ENCODE measurements at places on chromosomes 7 and 10.

DNA sequence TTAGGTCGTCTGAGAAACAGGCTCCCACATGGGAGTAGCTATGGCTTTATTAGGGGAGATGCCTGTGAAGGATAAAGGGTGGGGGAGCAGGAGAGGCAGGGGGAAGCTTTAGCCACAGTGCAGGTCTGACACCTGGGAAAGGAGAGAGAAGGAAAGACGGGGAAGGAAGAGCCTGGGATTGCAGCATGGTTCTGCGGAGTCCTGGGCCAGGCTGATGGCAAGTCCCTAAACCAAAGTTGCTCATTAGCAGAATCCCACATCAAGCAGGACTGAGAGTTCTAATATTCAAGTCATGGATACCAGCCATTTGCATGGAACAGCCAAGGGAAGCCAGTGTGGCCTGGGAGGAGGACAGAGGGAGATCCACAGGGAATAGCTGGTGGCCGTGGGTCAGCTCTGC is 414.8 kb downstream of the RPS24 start:
- no peak for DNase-seq

- DNase-seq, result no peak
Observed at GRCh38 chr10:75708060-75708459, 276.6 kb downstream of the LRMDA start.

- DNase-seq, result peak; percentile 53
Observed at GRCh38 chr10:103416436-103417147, 20.2 kb downstream of the PDCD11 start.

DNA sequence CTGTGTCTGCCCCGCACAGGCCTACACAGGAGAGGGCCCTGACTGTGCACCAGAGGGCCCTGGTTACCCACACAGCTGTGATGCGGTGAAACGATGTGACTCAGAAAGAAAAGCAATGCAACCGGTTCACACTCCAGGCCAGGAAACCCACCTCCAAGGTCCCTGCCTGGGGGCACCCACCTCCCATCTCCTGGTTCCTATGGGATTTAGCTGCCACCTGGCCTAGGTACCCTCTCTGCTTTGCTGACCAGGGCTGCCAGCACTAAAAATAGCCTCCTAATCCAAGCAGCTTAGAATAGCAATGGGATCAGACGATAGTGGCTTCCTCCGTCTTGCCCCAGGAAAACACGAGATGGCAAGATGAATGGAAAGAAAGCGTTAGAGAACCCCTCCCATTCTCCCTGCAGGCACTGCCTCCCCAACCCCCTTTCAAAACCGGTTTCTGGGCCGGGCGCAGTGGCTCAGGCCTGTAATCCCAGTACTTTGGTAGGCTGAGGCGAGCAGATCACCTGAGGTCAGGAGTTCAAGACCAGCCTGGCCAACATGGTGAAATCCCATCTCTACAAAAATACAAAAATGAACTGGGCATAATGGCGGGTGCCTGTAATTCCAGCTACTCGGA is 12.4 kb downstream of the RBP3 start:
- DNase-seq, result no peak

- DNase-seq, result no peak
Observed at GRCh38 chr10:20745556-20746375, 151.3 kb downstream of the NEBL start.

GRCh38 chr7:41578700-41579099 is 124.2 kb downstream of the INHBA start:
- no peak for DNase-seq

DNA sequence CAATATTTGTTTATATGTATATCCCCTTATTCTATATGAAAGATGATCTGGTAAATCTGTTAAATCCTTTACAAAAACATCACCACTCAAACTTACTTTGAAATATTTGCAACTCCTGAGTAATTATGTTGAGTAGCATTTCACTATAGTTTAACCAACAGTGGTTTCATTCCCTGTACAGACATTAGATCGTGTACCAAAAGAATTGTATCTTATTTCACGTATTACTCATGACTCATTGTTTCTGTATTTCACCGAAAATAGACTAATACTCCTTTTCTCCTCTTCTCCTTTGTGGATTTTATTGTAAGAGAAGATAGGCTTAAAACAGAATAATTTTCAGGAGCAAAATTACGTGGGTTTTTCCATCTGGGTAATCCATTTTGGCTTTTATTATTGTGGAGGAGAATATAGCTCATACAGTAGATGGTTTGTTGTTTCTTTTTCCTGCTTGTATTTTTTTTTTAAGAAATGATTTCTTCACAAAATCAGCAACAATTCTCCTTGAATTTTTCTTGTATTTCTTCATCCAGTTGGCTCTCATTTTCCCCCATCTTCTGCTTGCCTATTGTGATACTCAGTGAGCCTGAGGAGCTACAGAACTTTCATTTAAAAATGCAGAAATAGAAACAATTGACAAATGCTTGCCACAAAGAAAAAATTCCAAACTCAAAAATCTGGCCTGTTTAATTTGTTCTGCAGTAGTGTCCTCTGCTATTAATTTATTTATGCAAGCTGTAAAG is 90.6 kb upstream of the OIT3 start:
- no peak for DNase-seq

DNA sequence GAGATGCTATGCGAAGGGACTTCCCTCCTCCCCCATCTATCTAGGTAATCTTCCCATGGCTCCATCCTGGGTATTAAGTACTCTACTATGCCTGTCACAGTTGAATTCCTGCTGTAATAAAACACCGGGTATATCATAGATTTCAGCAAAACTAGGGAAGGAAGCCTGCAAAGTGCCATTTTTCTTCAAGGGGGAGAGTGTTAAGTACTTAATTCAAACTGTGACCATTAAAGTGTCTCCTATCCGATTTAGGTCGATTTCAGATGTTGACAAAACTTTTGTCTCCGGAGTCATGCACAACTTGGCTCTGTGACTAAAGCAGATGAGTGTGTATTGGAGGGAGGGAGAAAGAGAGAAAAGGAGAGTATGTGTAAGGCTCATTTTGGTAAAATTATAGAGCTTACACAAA is 4.6 kb downstream of the HOXA4 start:
- no peak for DNase-seq

DNA sequence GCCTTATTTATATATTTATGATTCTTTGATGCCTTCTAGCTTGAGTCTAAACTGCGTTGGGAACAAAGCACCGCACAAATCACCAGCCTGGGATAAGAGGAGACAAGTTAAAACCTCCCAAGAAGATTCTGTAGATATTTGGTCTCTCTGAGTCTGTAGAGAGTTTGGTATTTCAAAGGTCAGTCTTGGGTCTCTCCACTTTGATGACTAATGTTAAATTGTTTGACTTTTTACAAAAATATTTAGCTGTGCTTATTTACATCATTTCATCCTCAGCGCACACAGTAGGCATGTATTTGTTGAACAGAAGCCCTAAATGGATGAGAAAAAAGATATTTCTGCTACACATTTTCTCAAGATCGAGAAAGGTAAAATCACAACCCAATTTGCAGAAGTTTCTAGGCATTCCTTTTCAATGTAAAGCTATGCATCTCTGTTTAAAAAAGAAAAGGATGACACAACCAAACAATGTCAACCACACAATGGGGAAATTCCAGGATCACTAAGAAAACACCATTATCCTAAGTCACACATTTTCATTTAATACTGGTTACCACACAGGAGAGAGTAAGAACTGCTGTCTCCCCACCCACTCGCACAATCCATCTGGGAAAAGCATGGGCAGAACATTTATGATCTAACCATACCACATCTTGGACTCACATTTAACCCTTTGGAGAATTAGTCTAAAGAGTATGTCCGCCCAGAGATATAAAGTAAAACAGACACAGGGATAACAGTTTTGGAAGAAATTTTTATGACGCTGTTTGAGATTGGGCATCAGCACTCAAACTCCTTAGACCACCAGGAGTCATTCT is 4.4 kb downstream of the CDK6 start:
- peak; percentile 31 for DNase-seq

Measured in large intestine (tissue), 12 donors.